ENCODE measurements at places on chromosomes 6 and 20. TPM values are rescaled to one million over a fixed set of nuclear protein-coding genes. Genes with fewer than 3 reads are reported as not detected.

Gene CDSN
- total RNA-seq, result not detected

Gene PRSS35
- total RNA-seq, result 38.4 TPM

DNA sequence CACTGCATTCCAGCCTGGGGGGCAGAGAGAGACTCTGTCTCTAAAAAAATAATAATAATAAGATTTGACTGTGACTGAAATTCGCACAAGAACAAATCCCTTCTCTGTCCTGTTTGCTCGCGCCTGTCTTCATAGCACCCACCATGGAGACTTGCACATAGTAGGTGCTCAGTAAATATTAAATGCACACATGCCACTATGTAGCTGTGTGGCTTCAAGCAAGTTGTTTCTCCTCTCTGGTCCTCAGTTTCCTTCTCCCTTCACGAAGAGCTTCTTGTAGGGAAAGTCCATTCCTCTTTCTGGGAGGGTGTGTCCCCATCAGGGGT is 15.4 kb upstream of the PTGIS start:
- DNase-seq, result no peak

DNA sequence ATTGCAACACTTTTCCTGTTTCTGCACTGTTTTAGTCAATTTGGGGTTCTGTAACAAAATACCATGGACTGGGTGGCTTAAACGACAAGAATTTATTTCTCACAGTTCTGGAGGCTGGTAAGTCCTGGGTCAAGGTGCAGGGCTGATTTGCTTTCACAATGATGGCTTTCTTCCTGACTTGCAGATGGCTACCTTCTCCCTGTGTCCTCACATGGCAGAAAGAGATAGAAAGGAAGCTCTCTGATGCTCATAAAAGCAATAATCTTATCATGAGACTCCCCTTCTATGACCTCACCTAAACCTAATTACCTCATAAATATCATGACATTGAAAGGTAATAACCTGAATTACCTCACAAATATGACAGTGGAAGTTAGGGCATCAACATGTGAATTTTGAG is 511.5 kb upstream of the CITED2 start:
- DNase-seq, result no peak

DNA sequence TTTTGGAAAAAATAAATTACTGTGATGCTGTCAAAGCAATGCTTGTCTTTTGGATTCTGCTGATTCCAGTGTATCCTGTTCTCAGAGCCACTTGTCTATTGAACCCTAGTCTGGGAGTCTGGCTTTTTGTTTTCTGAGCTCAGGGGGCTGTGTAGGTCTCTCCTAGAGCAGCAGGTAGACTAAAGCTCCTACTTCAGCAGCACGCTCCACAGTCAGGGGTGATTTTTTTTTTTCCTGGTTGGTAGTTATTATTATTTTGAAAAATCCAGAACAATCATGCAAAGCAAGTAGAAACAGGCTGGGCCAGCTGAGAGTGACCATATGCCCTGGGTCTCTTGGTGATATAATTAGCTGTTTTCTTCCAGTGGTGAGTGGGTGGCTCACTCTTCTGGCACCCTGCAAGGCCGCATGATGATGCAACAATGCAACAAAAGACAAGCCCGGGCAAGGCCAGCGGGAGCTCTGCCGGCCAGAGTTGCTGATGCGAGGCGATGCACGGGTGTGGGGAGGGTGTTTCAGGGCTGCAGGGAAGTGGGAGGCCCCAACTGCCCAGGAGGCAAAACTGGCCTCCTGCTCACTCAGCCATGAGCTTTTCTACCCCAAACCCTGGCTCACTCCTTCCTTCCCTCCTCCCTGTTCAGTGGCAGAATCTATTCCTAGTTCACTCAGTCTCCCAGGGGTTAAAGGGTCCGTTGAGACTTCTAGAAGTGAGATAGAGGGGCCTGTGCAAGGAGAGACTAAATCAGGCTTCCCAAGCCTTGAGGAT is 11.5 kb upstream of the CDKN1A start:
- no peak for DNase-seq

Gene NRSN1
- total RNA-seq, result 16.1 TPM

Gene NFS1
- total RNA-seq, result 26.2 TPM

DNA sequence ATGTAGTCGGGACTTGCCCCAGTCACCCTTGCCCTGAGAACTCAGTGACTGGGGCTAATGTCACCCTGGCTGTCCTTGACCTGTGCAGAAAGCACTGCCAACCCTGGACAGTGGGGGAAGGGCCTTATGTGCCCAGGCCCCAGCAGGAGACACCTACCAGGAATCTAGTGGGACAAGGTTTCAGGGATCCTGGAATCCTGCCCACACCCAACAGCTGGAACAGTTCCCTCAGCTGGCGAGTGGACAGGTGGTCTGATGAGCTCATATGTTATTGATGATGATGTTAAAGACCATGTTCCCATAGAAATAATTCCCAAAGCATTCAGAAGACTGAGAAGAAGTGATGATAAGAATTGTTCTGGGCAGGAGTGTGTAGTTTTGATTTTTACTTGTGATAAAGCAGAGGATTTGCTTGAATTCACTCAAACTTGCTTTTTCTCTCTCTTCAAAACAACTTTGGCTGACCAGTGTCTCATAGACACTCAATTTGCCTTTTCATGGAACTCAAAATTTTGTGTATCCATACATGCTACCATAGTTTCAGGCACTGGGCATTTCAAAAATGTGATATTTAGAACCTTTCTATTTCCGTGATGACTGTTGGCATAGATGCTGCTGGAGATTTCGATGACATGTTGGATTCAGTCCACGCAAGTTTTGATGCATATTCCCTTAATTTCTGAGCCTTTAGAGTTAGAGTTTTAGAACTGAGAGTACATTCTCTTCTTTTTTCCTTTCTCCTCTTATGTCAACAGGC is 79.3 kb downstream of the SLC22A3 start:
- DNase-seq, result no peak

GRCh38 chr20:63176427-63177133 is 39.4 kb downstream of the YTHDF1 start:
- DNase-seq, result peak; percentile 51

Gene ME1
- 8.4 TPM for total RNA-seq

DNA sequence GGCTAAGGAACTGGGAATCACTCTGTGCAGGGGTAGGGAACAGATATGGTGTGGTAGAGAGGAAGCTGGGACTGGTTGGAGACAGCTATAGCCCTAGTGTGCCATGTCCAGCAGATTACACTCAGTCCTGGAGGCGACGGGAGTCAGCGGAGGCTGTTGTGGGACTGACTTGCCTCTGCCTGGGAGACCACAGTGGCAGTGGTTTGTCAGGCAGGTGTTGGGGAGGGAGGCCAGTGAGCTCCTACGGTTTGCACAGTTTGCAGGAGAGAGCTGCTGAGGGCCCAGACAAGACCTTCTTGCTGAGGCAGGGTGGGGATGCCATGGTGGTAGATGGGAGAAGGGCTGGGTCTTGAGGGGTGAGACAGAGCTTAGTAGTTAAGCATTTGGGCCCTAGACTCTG is 4.9 kb downstream of the PLCG1 start:
- DNase-seq, result no peak

DNA sequence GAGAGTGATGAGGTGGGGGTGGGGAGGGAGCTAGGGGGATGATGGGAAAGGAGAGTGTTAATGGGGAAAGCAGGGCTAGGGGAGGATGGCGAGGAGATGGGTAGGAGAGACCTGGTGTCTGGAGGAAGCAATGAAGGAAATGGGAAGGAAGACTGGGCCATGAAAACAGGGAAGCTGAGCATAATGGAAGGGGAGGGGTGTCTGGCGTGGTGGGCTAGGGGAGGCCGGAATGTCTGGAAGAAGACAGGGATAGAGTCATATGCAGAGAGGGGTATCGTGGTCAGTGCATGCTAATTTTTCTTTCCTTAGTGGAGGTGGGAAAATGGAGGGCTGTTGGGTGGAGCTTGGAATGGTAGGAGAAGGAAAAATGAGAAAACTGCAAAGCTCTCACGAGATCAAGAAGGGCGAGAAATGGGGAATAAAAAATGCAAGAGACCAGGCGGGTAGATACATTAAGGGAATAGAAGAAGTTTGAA is 423 bp downstream of the KLHDC3 start:
- no peak for DNase-seq

DNA sequence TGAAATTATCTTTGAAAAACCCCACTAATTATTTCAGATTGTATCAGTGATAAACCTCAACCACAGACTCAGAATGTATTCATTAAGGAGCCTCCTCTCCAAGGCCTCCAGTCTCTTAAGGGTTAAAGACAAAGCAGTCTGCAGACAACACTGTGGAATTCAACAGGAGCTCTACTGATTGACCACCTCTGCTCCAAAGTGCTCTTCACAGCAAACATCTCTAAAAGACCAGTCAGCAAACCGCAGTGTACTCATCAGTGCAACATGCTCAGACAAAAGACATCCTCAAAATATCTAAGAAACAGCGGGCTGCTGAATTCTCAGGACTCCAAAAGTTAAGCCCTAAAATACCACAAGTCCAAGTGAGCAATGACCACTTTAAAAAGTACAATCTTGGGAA is 42.0 kb downstream of the UQCC1 start:
- no peak for DNase-seq

DNA sequence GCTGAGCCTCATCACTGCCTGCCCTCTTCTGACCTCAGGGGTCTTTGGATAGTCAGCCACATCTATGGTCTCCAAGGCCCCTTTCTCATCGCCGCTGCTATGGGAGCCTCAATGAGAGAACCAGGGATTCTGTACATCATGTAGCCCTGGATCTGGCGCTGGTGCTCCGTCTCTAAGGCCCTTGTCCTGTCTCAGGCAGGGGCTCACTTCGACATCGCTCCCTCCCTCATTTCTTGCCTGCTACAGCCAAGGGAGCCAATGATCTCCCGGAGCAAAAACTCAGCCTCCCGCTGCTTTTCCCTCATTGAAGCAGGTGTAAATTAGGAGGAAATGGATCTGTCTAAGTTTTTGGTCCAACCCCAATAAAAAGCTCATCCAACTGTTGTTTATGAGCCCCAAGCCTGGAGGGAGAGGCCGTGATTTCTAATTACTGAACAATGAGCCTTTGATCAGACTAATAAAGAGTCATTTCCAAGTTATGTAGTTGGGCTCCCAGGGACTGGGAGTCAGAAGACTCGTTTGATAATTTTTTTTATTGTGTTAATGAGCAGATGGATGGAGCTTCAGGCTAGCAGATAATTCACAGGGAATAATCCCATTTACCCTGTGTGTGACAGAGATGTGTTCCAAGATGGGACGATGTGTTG is 30.9 kb downstream of the LBP start:
- DNase-seq, result no peak

Gene BTBD3
- 74.4 TPM for total RNA-seq

DNA sequence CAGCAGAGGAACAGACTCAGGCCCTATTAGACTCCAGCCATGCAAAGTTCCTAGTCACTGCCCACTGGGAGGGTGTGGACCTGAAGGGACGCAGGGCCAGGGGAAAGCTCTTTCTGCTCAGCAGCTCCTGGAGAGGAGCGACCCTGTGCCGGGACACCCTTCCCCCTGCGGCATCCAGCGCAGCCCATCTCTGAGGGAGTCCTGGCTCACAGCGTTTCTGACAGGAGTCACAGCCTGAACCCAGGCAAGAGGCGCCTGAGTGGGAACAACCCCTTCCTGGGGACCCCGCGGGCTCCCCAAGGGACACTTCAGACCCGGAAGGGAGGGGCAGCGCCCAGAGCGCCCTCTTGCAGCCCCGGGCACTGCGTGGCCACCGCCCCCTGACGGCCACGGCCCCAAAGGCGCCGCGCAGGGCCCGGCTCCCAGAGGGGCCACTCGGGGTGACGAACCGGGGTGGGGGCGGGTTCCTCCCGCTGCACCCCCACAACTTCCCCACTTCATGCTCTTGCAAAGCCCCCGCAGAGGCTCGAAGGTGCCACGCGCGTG is 862 bp downstream of the UCKL1 start:
- DNase-seq, result no peak

DNA sequence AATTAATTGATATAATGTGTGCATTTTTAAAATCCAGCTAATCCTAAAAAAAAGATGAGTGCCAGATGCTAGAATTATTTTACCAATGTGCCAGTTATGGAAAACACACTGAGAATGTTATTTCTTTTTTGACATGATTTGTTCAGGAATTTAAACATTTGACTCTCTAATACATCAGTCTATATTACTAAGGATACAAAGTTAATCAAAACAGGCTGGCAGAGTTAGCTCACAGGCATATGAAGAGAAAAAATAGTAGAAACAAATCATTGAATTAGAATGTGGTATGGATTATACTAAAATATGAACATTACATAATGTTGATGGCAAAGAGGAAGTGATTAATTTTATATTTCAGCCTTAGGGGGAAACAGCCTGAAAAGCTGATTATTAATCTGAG is 368.3 kb upstream of the GJE1 start:
- DNase-seq, result no peak

- no peak for DNase-seq
These were observed 33.3 kb downstream of the GABRR2 start for GRCh38 chr6:89281779-89282246.

DNA sequence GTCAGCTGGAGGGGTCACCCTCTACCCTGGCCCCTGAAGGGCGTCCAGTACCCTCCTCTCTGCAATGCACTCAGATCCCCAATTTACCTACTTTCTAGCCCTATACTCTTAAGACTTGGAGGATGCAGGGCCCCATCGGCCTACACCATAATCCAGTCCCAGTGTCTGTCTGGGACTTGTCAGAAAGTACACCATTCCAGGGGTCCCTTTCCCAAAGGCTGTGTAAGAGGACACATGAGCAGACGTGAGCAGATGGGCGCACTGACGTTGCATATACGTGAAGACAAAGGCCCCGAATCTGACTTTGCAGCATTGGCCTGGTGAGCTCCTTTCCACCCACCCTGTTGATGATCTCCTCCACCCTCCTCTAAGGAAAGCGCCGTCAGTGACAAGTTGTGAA is 20.9 kb upstream of the SMOC2 start:
- DNase-seq, result no peak

Gene ADGRF5
- total RNA-seq, result 28.2 TPM

GRCh38 chr6:37007340-37008043 is 2.0 kb downstream of the FGD2 start:
- no peak for DNase-seq

- no peak for DNase-seq
These were observed 117.9 kb downstream of the LRRC1 start for GRCh38 chr6:53912661-53913060.

GRCh38 chr20:4920131-4920530 is 81.2 kb downstream of the SLC23A2 start:
- no peak for DNase-seq

DNA sequence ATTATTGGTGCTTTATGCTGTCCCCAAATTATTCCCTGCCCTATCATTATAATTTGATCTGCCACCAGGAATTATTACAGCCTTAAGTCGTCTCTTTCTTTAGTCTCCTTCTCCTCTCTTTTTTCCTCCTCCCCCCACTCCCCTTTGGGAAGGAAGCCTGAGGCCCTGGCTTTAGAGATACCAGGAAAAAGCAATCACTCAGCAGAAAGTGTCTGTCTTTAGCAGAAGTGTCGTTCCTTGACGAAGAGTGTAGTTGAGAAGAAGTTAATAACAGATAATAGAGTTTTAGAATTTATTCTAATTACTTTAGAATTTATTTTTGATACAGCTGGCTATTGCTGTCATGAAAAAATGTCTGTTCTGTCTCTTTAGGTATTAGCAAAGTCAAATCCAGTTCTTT is 16.5 kb downstream of the LIN28B start:
- no peak for DNase-seq
